ENCODE measurements at places on chromosomes 5 and 9. TPM values are rescaled to one million over a fixed set of nuclear protein-coding genes. Genes with fewer than 3 reads are reported as not detected.
A peak's percentile ranks its signal among the peaks of the same experiment; 100 is the strongest.

Gene MIER3
- total RNA-seq = 52.3 TPM

Gene ATP10B
- total RNA-seq = not detected

Gene DDX4
- not detected for total RNA-seq

Gene FBP2
- total RNA-seq = 0.28 TPM

Gene DENND4C
- total RNA-seq = 35.6 TPM

Gene SLC6A19
- total RNA-seq = not detected

Gene SPINK1
- total RNA-seq = not detected

Gene LIX1
- total RNA-seq = 0.46 TPM

Gene DMRT3
- not detected for total RNA-seq

Gene FGF10
- total RNA-seq = 0.15 TPM

GRCh38 chr5:156328766-156329165, 1.8 kb downstream of the SGCD start:
- DNase-seq = no peak

GRCh38 chr9:16825971-16826625, 44.4 kb downstream of the BNC2 start:
- DNase-seq = no peak

- DNase-seq = no peak
Observed at GRCh38 chr9:89993678-89994630, 389.1 kb downstream of the GADD45G start.

GRCh38 chr5:14748180-14748900, 83.8 kb downstream of the OTULIN start:
- DNase-seq = no peak

GRCh38 chr5:95923918-95924544, 37.6 kb downstream of the ELL2 start:
- no peak for DNase-seq

- no peak for DNase-seq
Observed at GRCh38 chr5:126358525-126358924, 64.7 kb upstream of the GRAMD2B start.

DNA sequence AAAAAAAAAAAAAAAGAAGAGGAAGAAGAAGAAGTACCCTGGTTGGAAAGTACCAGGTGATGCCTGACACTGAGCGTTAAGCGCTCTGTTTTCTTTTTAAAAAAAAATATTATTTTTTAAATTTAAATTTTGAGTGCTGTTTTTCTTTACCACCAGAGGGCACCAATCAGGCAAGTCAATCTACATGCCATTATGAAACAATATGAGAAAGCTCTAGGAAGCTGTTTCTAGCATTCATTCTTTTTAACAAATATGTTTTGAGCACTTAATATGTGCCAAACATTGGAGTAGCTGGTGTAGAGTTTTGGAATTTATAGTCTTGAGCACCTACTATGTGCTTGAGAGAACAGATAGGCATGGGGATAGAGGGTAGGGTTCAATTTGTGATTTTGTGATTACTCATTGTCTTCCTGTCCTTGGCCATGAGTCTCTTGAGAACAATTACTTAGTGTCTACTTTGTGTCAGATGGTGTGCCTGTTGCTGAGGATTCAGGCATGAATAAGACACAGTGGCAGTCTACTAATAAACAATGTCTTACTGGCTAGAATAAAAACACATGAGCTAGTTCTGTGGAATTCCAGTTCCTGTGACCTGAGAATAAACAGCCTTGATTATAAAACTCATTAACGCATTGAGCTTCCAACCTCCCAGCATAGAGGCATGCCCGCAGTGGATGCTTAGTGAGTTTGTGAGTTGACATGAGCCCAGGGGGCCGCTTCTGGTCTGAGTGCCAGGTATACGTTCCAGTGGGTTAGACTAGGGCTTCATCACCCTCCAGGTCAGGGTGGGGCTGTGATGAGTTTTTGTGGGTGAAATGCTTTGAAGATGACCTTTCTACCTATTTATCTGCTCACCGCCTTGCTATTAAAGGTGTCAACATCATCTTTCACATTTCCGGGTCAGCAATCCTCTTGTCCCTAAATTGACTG, 3.0 kb upstream of the UBE2R2 start:
- no peak for DNase-seq

- peak; percentile 27 for DNase-seq
Observed at GRCh38 chr5:148972974-148973374, 89.9 kb downstream of the SH3TC2 start.

DNA sequence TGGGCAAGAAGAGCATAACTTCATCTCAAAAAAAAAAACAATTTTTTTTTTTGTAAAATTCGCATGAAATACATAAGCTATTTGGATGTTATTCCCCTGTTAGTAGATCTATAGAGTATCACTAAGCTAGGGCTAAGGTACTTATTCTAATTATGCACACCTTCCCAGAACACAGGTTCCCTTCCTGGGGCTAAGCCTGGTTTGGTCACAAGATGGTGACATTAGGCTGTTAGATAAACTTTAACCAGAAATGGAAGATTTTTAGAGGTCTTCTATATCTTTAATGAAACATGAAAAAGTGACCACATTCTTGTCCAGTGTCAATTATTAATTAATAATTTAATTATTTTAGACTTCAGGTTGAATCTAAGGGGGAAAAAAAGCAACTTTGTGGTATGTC, 433.5 kb downstream of the CDH18 start:
- no peak for DNase-seq

DNA sequence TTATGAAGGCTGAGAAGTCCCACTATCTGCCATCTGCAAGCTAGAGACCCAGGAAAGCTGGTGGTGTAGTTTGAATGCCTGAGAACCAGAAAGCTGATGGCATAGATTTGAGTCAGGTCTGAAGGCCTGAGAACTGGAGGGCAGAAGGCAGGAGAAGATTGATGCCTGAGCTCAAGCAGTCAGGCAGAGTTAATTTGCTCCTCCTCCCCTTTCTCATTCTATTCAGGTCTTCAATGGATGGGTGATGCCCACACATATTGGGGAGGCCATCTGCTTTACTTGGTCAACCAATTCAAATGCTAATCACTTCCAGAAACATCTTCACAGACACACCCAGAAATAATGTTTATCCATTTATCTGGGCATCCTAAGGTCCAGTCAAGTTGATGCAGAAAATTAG, 87.6 kb upstream of the CPLX2 start:
- no peak for DNase-seq

- no peak for DNase-seq
Observed at GRCh38 chr5:16005225-16005624, 174.4 kb downstream of the MARCHF11 start.

DNA sequence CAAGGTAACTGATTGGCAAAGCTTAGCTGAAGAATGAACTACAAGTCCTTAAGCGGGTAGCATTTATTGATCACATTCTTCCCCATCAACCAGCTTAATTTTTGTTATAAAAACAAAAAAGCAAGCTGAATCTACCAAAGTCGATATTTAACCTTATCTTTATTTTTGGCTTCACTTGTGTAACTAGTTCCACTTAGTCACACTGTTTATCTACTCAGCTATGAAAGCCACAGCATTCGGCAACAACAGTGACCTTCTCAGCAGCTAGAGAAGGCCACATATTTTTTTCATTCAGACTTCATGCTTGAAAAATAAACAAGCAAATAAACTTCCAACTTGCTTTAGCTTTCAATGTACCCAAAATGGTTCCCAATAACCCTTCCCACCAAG, 69.4 kb downstream of the KLHL3 start:
- DNase-seq = no peak

- DNase-seq = no peak
Observed at GRCh38 chr9:15529566-15530324, 19.0 kb upstream of the PSIP1 start.

- peak; percentile 53 for DNase-seq
Observed at GRCh38 chr9:95003689-95004410, 277.4 kb downstream of the AOPEP start.

DNA sequence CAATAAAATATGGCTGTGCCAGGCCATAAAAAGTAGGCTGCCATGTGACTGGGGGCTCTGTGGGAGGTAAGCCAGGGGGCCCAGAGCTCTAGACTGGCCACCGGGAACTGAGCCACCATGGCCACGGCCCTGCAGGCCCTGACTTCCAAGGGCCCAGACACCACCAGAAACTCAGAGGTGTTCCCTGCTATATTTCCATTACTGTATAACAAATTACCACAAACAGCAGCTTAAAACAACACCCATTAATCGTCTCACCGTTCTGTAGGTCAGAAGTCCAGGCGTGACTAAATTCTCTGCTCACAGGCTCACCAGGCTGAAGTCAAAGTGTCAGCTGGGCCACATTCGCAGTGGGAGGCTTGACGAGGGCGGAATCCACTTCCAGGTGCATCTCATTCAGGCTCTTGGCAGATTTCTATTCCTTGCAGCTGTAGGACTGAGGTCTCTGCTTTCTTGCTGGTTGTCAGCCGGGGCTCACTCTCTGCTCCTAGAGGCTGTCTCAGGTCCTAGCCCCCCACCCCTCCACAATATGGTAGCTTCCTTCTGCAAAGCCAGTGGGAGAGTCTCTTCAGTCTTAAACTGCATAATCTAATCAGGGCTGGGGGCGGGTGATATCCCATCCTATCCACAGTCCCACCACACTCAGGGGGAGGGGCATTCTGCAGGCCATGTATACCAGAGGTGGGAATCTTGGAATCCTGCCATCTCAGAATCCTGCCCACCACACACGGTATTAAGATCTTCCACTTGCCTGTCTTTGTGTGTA, 125.4 kb downstream of the C5orf15 start:
- no peak for DNase-seq

Measured in endothelial cell (in vitro differentiated cells).